ENCODE measurements at places on chromosomes 5 and 9.
A peak's percentile ranks its signal among the peaks of the same experiment; 100 is the strongest.

DNA sequence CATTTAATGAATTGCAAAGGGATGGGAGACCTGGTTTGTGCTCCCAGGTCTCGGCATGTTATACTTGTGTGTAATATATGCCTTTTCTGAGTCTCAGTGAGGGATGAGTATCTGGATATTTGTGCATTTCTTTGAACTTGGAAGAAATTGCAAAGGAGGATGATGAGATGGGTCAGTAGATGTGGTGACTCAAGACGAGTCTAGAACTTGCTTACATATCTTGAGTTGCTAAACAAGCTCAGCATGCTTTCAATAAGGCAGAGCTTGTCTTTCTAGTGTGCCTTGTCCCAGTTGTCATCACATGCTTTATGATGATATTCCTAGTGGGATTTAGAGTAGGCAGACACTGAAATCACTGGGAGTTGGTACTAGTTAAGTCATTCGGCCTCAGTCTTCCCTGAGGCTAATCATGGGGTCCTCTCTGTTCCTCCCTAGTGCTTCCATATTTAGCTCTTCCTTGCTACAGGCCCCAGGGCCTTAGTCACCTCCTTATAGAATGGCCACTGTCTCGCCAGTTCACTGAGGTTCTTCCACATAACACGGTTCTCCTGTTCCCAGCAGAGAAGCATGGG is 222.3 kb downstream of the ARRDC3 start:
- H3K36me3 ChIP-seq, result no peaks in the 10 kb centered on the region
- H3K4me1 ChIP-seq, result peaks cover 32% of the 10 kb centered on the region
- no peaks in the 10 kb centered on the region for H3K27me3 ChIP-seq
- H3K4me3 ChIP-seq, result no peak overlapping the region
- no peak for DNase-seq

GRCh38 chr5:116696366-116696765 is 121.7 kb upstream of the SEMA6A start:
- no peaks in the 10 kb centered on the region for H3K4me1 ChIP-seq
- H3K36me3 ChIP-seq, result no peaks in the 10 kb centered on the region
- DNase-seq, result no peak
- H3K27ac ChIP-seq, result no peak overlapping the region
- no peak overlapping the region for H3K4me3 ChIP-seq

DNA sequence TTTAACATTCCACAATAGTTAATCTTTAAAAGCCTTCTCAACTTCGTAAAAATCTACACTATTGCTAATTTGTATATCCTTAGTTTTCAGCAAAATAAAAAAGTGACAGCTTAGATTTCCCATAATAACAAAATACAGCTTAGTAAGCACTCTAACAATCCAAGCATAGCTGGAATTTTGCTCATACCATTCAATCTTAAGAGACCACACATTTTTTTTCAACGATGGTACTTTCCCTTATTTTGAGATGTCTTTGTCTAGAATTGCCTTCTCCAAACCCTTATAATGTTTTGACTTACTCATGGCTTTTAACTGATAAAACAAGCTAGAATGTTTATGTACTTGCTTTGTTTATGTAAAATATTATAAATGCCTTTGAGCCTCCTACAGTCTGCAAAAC is 65.6 kb downstream of the HOMER1 start:
- peaks cover 2% of the 10 kb centered on the region for H3K36me3 ChIP-seq
- H3K4me1 ChIP-seq, result no peaks in the 10 kb centered on the region
- H3K27me3 ChIP-seq, result no peaks in the 10 kb centered on the region
- H3K4me3 ChIP-seq, result no peak overlapping the region
- no peak for DNase-seq

- H3K4me1 ChIP-seq, result no peaks in the 10 kb centered on the region
- H3K4me3 ChIP-seq, result no peak overlapping the region
- DNase-seq, result no peak
- no peaks in the 10 kb centered on the region for H3K36me3 ChIP-seq
- no peak overlapping the region for H3K27ac ChIP-seq
Measured at GRCh38 chr9:108534741-108535140, 321.0 kb downstream of the ACTL7B start.

DNA sequence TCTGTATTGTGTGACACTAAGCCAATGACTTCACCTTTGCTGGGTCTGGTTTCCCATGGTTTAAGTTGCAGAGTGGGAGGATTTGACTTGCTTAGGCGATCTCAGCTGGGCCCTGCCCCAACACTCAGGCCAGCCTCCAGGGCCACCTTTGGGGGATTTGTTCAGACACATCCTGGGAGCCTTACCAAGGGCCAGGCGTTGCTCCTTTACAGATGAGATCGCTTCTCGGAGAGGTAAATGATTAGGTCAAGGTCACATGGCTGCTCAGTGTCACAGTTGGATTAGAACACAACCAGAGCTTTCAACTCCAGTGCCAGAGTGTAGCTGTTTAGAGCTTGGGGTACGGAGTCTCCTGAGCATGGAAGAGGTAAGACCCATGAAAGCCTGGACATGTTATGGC is 57.5 kb downstream of the COL27A1 start:
- H3K4me1 ChIP-seq, result no peaks in the 10 kb centered on the region
- H3K36me3 ChIP-seq, result no peaks in the 10 kb centered on the region
- no peak overlapping the region for H3K4me3 ChIP-seq
- no peak overlapping the region for H3K27ac ChIP-seq

DNA sequence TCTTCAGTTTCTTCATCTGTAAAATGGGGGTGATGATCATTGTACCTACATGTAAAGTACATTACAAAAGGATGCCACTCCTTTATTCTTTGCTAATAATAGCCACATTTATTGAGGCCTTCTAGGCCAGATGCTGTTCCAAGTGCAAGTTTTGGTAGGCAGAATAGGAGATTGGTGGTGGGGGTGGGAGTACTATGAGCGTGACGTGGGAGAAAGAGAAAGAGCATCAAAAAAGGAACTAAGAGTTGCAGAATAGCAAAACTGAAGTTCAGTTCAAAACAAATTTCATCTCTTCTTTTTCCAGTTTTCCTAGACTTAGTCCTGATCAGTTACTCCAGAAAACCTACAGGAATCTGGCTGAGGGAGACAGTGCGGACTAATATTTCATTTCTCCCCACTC is 174.1 kb downstream of the SNX18 start:
- H3K4me1 ChIP-seq, result peaks cover 5% of the 10 kb centered on the region
- peaks cover 7% of the 10 kb centered on the region for H3K27me3 ChIP-seq

DNA sequence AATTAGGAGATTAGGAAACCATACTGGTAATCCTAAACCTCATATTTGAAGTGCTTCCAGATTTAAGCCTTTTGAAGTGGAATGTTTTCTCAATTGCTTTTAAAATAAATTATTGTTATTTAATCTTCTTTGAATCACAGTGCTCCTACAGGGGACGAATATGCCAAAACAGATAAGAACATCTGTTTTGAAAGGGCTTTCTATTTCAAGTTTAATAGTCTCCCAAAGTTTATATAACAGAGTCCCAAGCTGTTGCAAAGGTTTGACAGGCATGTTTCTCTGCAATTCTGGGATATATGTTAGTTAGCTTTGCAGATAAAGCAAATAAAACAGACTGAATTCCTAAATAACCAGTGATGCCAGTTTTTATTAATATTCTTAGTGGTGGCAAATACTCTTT is 803.7 kb downstream of the TLE4 start:
- H3K36me3 ChIP-seq, result no peaks in the 10 kb centered on the region
- H3K27ac ChIP-seq, result no peak overlapping the region
- no peak for DNase-seq
- H3K27me3 ChIP-seq, result no peaks in the 10 kb centered on the region

- H3K27ac ChIP-seq, result peak overlapping the region; percentile 82
- DNase-seq, result peak; percentile 16
- H3K4me1 ChIP-seq, result peaks cover 15% of the 10 kb centered on the region
- no peak overlapping the region for H3K4me3 ChIP-seq
- H3K27me3 ChIP-seq, result peaks cover 25% of the 10 kb centered on the region
- no peaks in the 10 kb centered on the region for H3K36me3 ChIP-seq
Measured at GRCh38 chr5:74631081-74631953, 9.2 kb downstream of the ENC1 start.

DNA sequence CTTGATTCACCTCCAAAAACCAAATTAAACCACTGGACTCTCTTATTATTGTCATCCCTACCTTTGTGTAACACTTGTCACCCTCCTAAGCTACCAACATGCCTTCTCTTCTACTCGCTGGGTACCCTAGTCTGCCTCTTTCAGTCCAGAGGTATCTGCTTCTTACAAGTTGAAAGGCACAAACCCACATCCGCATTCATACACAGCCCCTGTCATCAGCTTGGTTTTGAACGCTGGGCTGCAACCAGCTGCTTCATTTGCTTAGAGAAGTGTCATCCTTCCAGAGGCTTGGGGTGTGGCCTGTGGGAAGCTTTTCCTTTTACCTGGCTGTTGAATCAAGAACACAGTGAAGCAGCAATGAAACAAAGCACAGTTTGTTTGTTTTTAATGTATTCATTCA is 138.8 kb upstream of the WWC1 start:
- peaks cover 8% of the 10 kb centered on the region for H3K27me3 ChIP-seq
- no peak overlapping the region for H3K27ac ChIP-seq
- no peak overlapping the region for H3K4me3 ChIP-seq
- no peaks in the 10 kb centered on the region for H3K36me3 ChIP-seq
- no peak for DNase-seq
- H3K4me1 ChIP-seq, result no peaks in the 10 kb centered on the region

- H3K36me3 ChIP-seq, result peaks cover 21% of the 10 kb centered on the region
- peaks cover 13% of the 10 kb centered on the region for H3K4me1 ChIP-seq
- H3K27me3 ChIP-seq, result no peaks in the 10 kb centered on the region
- H3K27ac ChIP-seq, result no peak overlapping the region
- H3K4me3 ChIP-seq, result no peak overlapping the region
Measured at GRCh38 chr5:206406-206805, 11.5 kb downstream of the CCDC127 start.

DNA sequence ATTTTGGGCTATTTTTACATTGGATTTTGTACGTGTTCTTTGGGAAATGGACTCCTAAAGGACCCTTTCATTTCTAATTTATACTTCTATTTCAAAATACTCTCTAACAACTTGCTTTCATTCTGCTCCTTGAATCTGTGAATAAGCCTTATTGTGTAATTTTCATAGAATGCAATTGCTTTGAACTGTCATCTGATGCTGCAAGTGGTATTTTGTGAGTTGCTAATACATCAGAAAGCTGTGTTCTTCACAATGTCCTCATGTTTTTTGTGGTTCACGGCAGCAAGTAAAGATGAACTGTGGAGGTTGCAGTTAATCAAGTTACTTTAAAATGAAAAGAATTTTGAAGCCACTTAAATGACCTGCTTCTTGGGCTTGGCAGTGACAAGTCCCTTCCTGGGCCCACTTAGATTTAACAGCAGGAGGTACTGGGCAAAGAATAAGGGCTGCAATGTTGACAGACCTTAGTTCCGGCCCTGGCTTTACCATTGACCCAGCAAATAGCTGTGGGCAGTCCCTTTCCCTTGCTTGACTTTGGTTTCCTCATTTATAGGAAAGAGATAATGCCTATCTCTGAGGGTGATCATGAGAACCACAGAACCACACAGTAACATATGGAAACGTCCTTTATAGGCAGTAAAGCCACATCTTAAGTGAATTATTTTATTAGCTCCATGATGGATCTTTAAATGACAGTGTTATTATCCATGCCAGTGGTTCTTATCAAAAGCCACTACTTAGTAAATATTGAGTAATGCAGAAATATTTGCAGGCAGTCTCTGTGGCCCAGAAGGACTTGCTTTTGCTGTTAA is 54.8 kb downstream of the IQGAP2 start:
- peaks cover 37% of the 10 kb centered on the region for H3K36me3 ChIP-seq
- H3K4me3 ChIP-seq, result no peak overlapping the region
- H3K27me3 ChIP-seq, result no peaks in the 10 kb centered on the region
- H3K27ac ChIP-seq, result no peak overlapping the region

DNA sequence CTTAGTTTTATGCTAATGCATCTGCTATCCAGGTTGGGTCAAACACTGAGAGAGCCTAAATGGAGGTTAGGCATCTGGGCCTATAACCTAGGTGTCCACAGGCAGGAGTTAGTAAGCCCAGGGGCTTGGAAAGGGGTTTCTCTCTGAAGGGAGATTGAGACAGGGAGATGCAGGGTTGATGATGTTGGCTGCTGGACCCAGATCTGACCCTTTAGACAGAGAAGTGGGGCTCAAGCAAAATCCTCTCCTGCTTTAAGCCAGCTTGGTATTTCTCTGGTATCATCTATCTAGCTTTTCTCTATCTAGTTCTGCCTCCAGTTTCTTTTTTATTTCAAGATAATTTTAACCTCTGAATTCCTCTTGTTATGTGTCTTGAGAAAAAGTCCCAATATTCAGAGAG is 18.3 kb upstream of the ANKRD55 start:
- no peaks in the 10 kb centered on the region for H3K4me1 ChIP-seq
- DNase-seq, result no peak
- no peak overlapping the region for H3K4me3 ChIP-seq
- H3K27me3 ChIP-seq, result peaks cover 22% of the 10 kb centered on the region
- H3K36me3 ChIP-seq, result no peaks in the 10 kb centered on the region
- no peak overlapping the region for H3K27ac ChIP-seq

GRCh38 chr9:101469026-101469425 is 33.5 kb upstream of the ALDOB start:
- no peaks in the 10 kb centered on the region for H3K36me3 ChIP-seq
- no peak for DNase-seq
- H3K27me3 ChIP-seq, result peaks cover 14% of the 10 kb centered on the region

GRCh38 chr9:124730772-124731171 is 40.3 kb downstream of the NR6A1 start:
- peaks cover 28% of the 10 kb centered on the region for H3K4me1 ChIP-seq
- H3K36me3 ChIP-seq, result no peaks in the 10 kb centered on the region
- DNase-seq, result no peak

DNA sequence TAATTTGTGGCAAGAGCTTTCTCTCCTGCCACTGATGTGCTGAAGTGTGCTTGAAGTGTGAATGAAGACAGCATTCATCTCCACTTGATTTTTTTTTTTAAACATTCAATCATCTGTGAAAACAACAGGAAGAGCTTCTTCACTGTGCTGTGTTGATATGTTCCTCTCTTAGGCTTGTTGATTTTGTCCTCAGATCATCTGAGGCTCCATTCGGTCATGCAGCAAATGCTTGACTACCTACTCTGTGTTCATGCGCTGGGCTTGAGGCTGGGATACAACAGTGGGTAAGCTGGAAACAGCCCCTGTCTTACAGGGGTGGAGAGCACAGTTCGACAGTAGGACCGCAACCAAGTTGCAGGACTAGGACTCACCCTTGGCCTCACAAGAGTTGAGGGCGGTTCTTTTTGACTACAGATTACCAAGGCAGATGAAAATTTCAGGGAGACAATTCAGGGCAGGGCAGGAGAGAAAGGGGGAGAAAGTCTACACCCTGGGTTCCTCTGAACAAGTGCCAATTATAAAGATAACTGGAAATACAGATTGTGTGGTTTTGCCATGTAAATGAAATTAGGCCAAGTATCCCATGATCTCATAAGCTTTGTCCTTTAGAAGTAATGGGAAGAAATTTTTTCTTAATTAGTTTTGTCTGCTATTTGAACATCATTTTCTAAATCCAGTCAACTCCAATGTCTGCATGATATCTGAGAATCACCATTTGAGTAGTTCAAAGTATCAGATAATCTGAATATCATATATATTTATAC is 31.0 kb upstream of the F2R start:
- no peak for DNase-seq
- no peak overlapping the region for H3K4me3 ChIP-seq
- no peaks in the 10 kb centered on the region for H3K27me3 ChIP-seq
- H3K27ac ChIP-seq, result no peak overlapping the region
- peaks cover 10% of the 10 kb centered on the region for H3K4me1 ChIP-seq

GRCh38 chr5:75964008-75964407 is 119.2 kb upstream of the SV2C start:
- no peak overlapping the region for H3K4me3 ChIP-seq
- no peak overlapping the region for H3K27ac ChIP-seq
- DNase-seq, result no peak
- no peaks in the 10 kb centered on the region for H3K36me3 ChIP-seq
- H3K27me3 ChIP-seq, result peaks cover 3% of the 10 kb centered on the region
- H3K4me1 ChIP-seq, result no peaks in the 10 kb centered on the region
